ENCODE measurements at places on chromosomes 12 and 14.

DNA sequence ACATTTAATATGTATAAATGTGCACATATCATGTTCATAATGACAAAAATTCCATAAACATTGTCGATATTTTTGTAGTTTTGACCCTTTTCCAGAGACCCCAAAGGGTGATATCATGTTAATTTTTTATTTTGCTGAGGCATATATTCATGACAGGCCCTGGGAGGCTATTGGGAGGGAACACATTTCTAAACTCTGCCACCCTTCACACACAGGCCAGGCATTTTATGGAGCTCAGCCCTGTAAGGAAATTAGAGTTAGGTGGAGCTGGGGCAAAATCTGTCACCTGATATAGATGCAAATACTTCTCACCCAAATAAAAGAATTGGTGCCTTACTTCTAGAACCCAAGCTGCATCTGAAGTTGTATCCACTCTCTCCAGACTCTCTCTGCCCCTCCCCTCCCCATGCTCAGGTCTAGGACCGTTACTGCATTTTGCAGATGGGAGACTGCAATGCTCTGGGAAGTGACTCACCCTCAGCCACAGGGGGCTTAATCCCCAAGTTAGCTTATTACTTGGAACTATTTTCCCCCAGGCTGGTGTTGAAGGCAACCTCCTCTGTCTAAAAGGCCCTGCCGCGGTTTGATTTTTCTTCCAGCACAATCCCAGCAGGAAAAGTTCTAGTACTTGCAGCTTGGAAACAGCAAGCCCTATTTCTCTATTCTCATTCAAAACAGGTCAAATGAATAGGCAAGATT, 238.9 kb downstream of the EMP1 start:
- no peak for DNase-seq

GRCh38 chr14:55832122-55832911, 252.3 kb downstream of the KTN1 start:
- DNase-seq = no peak

GRCh38 chr12:26101350-26101734, 23.5 kb downstream of the BHLHE41 start:
- DNase-seq = no peak

- DNase-seq = peak; percentile 83
Observed at GRCh38 chr12:121712461-121713256, at the start of gene TMEM120B. TSS of gene TMEM120B (plus strand) at chr12:121712752. CDS start at chr12:121712896, 144 bp downstream.

- no peak for DNase-seq
Observed at GRCh38 chr14:23437133-23438100, 2.0 kb upstream of the MYH7 start.

DNA sequence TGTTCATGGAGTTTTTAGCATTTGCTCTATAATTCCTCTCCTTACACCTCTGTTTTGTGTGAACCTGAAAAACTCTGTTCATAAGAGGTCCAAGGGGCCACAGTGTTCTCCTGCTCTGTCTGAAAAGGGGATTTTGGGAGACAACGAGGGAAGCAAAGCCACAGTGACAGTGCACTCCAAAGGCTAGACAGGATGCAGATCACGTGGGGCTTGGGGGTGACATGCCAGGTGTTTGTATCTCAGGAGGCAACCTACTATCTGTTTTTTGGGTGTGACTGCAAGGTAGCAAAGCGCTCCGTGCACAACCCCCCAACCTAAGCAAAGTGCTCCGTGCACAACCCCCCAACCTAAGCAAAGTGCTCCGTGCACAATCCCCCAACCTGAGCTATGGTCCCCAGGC, 5.1 kb upstream of the CHD4 start:
- peak; percentile 38 for DNase-seq

GRCh38 chr12:93000026-93000425, 70.9 kb upstream of the EEA1 start:
- DNase-seq = no peak

DNA sequence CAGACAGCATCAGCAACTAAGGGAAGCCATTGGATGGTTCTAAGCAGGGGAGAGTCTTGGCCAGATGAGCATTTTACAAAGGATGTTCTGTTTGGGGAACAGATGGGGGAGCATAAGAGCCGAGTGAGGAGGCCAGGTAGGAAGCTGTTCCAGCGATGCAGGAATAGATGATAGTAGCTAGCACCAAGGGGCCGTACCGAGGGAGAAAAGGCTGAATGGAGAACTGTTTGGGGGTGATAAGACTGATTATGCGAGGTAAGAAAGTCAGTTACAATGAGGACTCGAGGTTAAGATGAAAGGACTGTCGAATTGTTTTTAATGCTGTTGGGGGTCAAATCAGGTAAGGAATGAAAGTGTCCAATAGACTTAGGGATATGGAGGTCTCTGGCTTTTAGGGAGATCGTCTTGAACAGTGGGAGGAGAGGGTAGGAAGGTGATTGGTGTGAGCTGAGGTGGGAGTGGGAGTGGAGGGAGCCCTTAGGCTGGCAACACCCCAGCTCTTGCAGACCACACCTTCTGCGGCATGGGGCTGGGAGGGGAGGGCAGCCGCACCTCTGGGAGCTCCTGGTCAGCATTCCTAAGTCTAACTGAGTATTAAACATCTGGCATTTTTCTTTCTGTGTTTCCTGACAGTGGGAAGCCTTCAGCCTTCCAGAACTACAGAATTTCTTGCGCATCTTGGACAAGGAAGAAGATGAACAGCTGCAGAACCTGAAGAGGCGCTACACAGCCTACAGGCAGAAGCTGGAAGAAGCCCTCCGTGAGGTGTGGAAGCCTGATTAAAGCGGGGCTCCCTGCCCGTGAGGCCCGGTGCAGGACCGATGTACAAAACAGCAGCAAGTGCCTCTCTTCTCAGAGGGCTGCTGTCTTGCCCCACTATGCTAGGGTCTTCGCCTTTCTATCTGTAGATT, 64.8 kb downstream of the GNS start:
- no peak for DNase-seq

DNA sequence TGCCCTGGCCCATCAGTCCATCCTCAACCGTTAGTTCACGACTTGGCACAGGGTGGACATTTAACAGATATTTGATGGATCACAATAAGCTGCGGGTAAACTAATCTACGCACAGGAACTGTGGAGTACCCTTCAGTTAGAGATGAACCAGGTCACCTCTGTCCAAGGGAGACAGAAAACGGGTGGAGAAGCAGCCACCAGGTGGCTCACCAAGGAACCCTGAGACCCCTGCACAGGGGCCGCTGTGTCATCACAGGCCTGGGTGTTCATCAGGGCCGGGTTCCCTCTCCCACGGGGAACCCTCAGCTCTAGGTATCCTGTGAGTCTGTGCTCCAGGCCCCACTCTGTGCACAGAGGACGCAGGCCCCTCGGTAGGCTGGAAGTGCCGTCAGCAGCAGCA, 122.2 kb downstream of the PIWIL1 start:
- no peak for DNase-seq

DNA sequence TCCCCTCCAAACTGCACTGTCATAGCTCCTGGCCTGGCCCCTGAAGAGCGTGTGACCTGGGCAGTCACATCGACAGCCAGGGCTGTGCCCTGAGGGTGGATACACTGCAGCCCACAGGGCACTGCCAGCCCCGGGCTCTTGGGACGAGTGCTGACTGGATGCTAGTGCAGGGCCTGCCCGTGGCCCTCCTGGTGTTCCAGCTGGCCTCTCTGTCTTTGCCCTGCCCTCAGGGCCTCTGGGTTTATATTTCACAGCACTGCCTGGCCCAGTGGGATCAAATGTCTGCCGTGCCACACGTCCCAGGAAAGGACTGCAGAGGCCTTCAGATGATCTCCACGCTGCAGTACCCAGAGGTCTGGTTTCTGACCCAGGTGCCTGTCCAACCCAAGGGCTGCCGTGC, 10.1 kb upstream of the CCDC197 start:
- DNase-seq = no peak

DNA sequence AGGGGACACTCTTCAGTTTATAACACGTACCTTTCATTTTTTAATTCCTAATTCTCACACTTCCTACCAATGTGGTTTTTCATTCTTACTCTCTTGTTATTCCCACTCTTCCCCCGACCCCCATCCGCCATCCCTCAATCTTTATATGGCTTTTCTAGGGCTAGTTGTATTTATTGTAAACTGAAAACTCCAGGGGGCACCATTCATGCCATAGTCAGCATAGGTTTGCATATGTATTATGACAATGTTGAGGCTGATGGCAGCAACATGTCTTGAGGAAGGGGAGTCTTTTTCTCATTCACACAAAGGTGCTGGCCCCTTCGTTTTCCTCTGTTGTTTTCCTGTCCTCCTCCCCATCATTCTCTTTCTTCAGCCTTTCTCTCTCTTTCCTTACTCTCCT, 27.7 kb upstream of the LTA4H start:
- peak; percentile 42 for DNase-seq

DNA sequence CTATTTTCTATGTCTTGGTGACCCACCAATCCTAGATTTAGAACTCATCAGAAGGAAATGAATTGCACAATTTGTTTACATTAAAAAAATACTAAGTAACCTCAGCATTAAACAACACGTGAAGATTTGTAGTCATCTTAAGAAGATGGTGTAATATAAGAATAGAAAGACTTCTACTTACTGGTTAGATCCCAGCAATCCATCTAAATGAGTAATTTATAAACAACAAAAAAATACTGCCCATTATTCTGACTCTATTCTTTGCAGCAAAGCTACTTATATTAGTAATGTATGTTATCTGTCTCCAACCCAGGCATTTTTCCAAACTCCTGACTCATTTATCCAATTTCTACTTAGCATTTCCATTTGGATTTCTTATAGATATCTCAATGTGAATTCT, 67.8 kb downstream of the CD163L1 start:
- DNase-seq = no peak

GRCh38 chr14:92945959-92946846, 23.3 kb downstream of the CHGA start:
- no peak for DNase-seq

GRCh38 chr12:52139579-52140062, 52.2 kb downstream of the KRT80 start:
- DNase-seq = peak; percentile 34

GRCh38 chr12:94010307-94010706, 138.1 kb upstream of the PLXNC1 start:
- DNase-seq = no peak

DNA sequence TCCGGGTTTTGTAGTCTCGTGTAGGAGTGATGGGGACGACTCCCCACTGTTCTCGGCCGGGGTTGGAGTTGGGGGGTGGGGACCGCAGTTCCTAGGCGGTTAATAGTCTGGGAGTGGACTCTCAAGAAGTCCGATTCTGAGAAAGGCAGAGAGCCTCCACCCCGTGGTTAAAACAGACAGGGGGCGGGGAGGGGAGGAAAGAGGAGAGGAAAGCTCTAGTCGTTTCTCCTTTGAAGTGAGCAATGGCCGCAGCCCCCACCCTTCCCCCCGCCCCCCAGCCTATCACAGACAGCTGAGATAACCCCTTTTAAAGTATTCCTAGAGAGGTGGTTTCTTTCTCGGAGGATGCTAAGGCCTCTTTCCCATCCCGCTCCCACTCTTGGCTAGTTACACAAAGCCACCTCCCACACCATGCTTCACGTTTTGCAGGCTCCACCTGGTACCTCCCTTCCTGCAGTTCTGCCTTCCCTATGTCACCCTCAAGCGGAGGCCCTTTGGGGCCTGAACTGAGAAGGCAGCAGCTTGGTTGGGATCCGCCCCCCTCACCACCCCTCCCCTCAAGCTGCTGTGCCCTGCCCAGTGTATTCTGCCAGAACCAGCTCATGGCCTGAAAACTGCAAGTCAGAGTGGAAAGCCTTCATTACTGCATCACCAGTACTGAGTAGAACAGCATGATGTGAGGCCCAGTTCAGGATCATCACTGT, 853 bp downstream of the USP5 start:
- peak; percentile 73 for DNase-seq

- DNase-seq = no peak
Observed at GRCh38 chr14:104171029-104171697, 32.8 kb downstream of the KIF26A start.

GRCh38 chr12:2039034-2039433, 13.8 kb upstream of the CACNA1C start:
- no peak for DNase-seq

All from CD4-positive, alpha-beta T cell treated with Interleukin-2 at 100 ng/mL for 4 hours (primary cell).